ENCODE measurements at places on chromosomes 4 and X.
A peak's percentile ranks its signal among the peaks of the same experiment; 100 is the strongest.

- DNase-seq, result no peak
Measured at GRCh38 chrX:37686369-37686995, 891 bp downstream of the XK start.

DNA sequence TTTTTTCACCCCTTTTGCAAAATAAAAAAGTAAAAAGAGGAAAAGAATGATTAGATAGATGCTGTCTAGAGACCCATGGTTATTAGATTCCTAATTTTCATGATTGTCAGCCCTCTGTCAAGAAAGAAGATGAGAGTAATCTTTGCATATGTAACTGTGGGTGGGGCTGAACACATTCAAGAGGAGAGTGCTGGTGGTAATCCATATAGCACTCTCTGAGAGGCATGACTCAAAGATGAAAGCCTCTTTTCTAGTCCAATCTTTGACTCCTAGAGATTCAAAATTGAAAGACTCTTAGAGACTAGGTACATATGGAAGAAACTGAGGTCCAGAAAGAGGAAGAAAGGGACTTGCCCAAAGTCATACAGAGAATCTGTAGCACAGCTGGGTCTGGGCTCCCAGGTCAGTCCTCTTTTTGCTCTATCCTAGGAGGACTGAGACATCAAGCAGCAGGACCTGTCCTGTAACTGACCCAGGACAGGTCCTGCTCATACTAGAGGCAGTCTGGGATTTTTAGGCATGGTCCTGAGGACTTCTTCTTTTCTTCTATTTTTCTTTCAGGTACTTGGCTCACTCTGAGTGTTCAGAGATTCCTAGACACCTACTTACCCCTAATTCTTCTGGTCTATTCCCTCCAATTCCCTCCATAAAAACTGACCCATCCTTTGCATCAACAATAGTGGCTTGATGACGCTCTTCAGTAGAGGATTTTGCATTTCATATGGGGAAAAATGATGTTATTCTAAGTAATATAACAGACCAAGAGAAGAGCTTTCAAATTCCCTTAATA lies 23.8 kb downstream of the VSIG4 start:
- no peak for DNase-seq

DNA sequence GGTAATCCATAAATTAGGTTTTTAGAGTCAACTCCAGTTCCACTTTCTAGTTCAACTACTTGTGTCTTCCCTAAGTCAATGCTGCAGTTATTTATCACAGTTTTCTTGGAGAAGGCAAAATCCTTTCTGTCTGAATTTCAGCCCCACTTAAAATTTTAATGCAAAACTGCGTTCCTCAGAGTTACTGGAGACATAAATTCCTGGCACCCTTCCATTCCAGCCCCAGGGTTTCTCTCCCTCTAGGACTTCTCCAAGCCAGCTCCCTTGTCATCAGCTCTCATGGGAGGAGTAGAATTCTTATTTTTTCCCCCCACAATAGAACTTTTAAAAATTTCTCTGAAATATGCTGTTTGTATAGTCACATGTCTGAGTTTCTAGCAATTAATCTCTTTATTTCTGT lies 50.6 kb upstream of the PHOX2B start:
- DNase-seq, result no peak

- DNase-seq, result no peak
Measured at GRCh38 chr4:5940470-5941203, 47.8 kb upstream of the CRMP1 start.

GRCh38 chr4:7767966-7768365 lies 171.7 kb downstream of the AFAP1 start:
- DNase-seq, result no peak

DNA sequence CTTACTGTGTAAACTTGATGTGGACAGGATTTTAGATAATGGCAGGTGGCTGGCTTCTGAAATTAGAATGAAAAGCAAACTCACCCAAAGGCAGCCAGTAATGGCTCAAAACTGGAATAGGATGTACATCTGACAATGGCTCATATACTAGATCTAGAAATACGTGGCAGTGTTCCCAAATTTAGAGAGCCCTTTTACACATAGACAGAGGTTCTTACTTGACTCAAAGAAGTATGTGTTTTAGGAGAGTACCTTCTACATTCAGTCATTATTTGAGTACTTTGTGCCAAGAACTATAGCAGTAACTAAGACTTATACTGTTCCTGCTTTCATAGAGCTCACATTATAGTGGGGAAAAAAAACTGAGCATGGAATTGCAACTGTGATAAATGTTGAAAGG lies 48.0 kb downstream of the UBE2K start:
- no peak for DNase-seq

DNA sequence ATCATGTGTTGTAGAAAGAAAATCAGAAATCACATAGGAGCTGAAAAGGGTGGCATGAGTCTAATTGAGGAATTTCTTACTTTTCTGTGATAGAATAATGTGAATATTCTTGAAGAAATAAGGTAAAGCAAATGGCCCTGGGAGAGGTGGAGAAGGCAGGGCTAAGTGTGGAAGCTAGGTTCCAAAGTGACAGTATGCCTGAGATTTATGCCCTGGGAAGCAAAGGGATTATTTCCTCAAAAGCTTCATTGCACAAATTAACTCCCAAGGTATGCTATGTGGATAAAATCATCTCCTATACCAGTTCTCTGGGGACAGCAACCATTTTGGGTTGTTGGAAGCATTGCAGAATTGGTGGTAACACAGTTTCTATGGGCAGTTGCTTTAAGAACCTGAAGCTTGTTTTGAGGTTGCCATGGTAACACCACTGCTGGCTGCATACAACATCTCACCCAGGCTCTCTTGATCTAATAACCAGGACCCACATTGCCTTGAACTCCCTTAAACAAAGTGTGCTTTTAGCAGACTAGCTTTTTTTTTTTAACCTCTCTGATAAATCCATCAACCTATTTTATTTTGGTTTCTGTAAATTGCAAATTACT lies 21.0 kb downstream of the MAOA start:
- peak; percentile 22 for DNase-seq

DNA sequence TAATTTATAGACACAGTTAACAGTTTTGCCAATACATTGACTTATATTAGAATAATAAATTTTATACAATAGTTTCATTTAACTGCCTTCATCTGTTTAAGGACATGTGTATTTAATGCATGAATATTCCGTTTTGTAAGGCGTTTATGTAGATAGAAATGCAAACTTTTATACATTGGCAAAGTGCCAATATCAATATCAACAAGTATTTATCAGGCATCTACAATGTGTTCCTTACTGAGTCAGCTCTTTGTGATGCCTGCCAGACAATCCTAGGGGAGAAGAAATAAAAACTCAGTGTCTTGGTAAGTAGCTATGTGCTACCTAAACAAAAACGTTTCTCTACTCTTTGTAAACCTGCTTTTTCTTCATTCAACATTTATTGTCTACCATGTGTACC lies 1142.2 kb downstream of the C4orf33 start:
- no peak for DNase-seq

GRCh38 chrX:135436966-135437866 lies 15.5 kb downstream of the SMIM10L2A start:
- no peak for DNase-seq

GRCh38 chr4:165443276-165443675 lies 64.5 kb downstream of the CPE start:
- no peak for DNase-seq

GRCh38 chr4:127533028-127533700 lies 99.6 kb upstream of the INTU start:
- DNase-seq, result no peak

Data from CD4-positive, CD25-positive, alpha-beta regulatory T cell (primary cell).